ENCODE measurements at places on chromosomes 3 and 15. TPM values are rescaled to one million over a fixed set of nuclear protein-coding genes. Genes with fewer than 3 reads are reported as not detected.

Gene STRA6
- total RNA-seq = 50.9 TPM

DNA sequence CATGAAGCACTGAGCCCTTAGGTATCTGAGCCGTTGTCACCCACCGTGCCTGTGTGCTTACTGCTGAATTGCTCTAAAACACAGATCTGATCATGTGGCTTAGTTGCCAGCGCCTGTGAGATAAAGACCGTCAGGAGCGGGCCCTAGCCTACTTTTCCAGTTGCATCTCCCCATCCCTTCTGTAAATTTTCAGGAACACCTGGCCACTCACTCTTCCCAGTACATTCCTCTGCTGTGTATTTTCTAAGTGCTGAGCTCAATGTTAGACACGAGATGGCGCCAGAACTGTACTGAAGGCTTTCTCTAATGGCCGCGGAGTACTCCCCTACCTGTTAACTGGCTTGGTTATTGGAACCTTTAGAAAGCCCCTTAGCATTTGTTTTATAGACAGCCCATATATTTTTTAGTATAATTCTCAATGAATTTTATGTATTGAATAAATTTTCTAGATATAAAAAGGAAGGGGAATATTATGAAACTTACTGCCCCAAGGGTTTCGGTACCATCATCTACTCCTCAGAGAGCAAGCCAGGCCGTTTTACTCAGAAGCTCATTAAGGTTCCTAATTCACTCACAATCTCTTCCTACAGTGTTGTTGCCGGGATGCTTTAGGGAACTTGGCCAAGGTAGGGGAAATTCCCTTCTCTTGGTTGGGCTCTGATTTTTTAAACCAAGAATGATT, 16.7 kb upstream of the WNT7A start:
- peak; percentile 62 for DNase-seq

- no peak for DNase-seq
These were observed 1.2 kb downstream of the PHC3 start for GRCh38 chr3:170180079-170180907.

DNA sequence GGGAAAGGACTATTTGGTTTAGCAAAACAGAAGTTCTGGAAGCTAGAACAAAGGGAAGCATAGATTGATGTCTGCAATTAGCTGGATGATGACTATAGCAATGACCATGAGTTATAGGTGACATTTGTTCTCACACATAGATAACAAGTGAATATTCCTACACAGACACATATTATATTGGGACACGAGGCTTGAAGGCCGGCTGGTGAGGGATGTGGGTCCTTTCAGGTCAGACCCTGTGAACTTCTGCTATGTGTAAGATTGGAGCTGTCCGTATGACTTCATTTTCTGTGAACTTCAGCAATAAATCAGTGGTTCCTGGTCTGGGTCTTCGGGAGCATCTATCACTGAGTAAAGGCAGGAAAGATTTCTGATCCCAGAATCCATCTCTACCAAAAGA, 253.6 kb upstream of the CFAP20DC start:
- DNase-seq = no peak

DNA sequence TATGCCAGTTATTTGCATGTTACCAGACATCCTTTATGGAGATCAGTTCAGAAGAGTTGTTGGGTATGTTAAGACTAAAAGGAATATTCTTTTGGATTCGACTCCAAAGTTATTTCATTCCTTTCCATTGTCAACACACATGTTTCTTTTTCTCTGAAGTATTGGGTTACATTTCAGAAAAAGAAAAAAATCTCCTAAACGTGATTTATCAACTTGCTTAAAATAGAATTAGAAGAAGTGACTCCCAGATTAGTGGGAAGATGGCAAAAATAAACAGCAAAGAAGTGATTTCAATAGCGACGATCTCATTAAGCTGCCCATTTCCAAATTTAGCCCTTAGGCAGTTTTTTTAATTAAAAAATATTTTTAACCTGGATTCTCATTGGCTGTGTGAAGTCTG, 85.4 kb downstream of the TIGIT start:
- no peak for DNase-seq

GRCh38 chr3:117995842-117996437, 1038.7 kb downstream of the IGSF11 start:
- DNase-seq = no peak

Gene FETUB
- total RNA-seq = not detected

DNA sequence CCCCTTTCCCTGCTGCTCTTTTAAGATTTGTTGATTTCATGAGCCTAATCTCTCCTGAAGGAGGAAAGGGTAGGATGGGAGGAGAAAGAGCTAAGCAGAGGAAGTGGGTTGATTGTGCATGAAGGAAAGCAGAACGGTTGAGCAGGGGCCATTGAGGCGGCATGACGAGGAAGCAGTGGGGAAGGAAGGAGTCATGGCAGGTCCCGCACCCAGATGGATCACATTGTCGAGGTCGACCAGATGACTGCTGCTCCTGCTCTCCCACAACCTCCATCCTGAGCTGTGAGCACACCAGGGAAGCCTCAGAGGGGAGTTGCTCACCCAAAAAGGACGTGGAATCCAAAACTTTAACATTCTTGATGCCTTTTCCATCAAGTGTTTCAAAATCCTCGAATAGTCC, 42.8 kb downstream of the ABTB1 start:
- no peak for DNase-seq

Gene EIF3J
- total RNA-seq = 82.9 TPM

Gene LIPC
- total RNA-seq = 10.5 TPM

Gene ABCF3
- 77.6 TPM for total RNA-seq

Gene ZNF717
- 29.5 TPM for total RNA-seq

DNA sequence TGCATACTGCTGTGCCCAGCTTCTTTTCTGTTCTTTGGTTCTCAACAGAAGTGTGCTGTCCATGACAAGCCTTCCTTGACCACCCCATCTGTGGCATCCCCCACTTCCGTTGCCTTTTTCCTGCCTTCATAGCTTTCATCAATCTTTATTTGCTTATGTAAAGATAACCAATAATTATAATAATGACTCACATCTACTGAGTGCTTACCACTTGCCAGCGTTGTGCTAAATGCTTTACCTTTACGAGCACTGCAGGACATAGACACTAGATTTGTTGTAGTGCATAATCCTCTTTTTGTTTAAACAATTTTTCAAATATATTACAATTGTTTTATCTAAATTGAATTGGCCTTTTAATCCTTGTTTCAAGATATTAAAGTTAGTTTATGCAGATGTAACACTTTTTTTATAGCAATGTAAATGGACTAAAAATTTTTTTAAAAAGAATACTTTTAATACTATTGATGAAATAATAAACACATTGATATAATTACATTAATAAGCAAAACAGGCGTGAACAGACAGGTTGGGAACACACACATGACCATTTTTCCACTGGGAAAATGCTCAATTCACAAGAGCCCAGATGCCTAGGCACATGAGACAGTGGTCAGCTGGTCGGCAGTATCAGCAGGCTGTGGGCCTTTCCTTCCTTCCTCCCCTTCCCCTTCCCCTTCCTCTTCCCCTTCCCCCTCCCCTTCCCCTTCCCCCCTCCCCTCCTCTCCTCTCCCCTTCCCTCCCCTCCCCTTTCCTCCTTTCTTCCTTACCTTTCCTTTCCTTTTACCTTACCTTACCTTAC, 42.5 kb downstream of the TRAK1 start:
- DNase-seq = no peak

DNA sequence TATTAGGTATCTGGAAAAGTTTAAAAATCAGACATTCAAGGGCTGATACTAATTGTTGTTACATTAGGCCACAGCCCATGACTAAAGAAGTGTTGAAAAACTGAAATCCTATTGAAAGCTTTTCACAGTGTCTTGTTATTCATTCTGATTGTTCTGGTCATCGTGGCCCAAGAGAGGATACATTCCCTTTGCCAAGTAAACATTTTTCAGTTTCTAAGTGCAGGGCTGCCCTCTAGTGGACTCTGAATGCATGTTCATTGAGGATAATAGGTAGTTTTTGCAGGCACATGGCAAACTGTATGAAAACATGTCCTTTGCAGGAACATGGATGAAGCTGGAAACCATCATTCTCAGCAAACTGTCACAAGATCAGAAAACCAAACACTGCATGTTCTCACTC, 181.1 kb downstream of the MYRIP start:
- no peak for DNase-seq

- no peak for DNase-seq
These were observed 340.2 kb downstream of the ROBO2 start for GRCh38 chr3:77380136-77380535.
